Activated T-helper 1 cell treated with anti-CD3 and anti-CD28 coated beads, Interleukin-12 subunit alpha, Interleukin-12 subunit beta, Interleukin-2, Interleukin-4 antibody, amounts not matched to agents 30 ng/mL and 10 ng/mL and 1 ng/mL, durations not matched to agents 14 hours and 24 hours and 36 hours (primary cell): ENCODE measurements at places on chromosomes 4 and X. TPM values are rescaled to one million over a fixed set of nuclear protein-coding genes. Genes with fewer than 3 reads are reported as not detected.

Gene COX18
- 19.9 and 22.2 TPM in 2 replicates for total RNA-seq

Gene RAI2
- total RNA-seq = 0.10 and 0.17 TPM in 2 replicates

Gene GRIA3
- not detected in 2 replicates for total RNA-seq

Gene POLR2B
- 145 TPM in 2 replicates for total RNA-seq

Gene GPR34
- total RNA-seq = 0.66 and 1.2 TPM in 2 replicates

Gene FIP1L1
- total RNA-seq = 118 and 123 TPM in 2 replicates

Gene PLAC1
- not detected in 2 replicates for total RNA-seq

Gene PROM1
- not detected in 2 replicates for total RNA-seq

Gene CDX4
- not detected in 2 replicates for total RNA-seq

Gene SMR3A
- not detected in 2 replicates for total RNA-seq

Gene CACNA1F
- total RNA-seq = 0.05 and 0.13 TPM in 2 replicates

Gene NPY2R
- total RNA-seq = not detected in 2 replicates

Gene TCEAL6
- not detected in 2 replicates for total RNA-seq

Gene IGFBP7
- total RNA-seq = not detected in 2 replicates

Gene PCDH10
- total RNA-seq = not detected in 2 replicates

Gene RHOH
- total RNA-seq = 105 and 111 TPM in 2 replicates

Gene NEXMIF
- total RNA-seq = 0.27 and 0.36 TPM in 2 replicates

Gene TIGD4
- 0.24 and 0.57 TPM in 2 replicates for total RNA-seq

Gene PRR32
- not detected in 2 replicates for total RNA-seq

Gene INTS6L
- total RNA-seq = 38.3 and 38.7 TPM in 2 replicates

Gene COL25A1
- total RNA-seq = not detected in 2 replicates

Gene GCNA
- total RNA-seq = 4.3 and 4.8 TPM in 2 replicates

Gene EVC
- total RNA-seq = 1.5 and 1.9 TPM in 2 replicates

Gene TMSB15A
- total RNA-seq = not detected in 2 replicates

Gene NAT8L
- 7.4 and 8.0 TPM in 2 replicates for total RNA-seq

Gene UGT2B15
- not detected in 2 replicates for total RNA-seq

Gene TMEM35A
- total RNA-seq = not detected in 2 replicates

Gene FAM184B
- total RNA-seq = not detected in 2 replicates

Gene SLC16A2
- 0.08 and 0.20 TPM in 2 replicates for total RNA-seq

Gene CFP
- 2.3 and 4.9 TPM in 2 replicates for total RNA-seq

Gene TMEM31
- not detected in 2 replicates for total RNA-seq

Gene ENPEP
- 0.03 and 0.37 TPM in 2 replicates for total RNA-seq

Gene RAB39B
- total RNA-seq = 11.4 and 12.5 TPM in 2 replicates

Gene HTN3
- total RNA-seq = not detected in 2 replicates

Gene DUX4
- not detected in 2 replicates for total RNA-seq

Gene SPANXN4
- total RNA-seq = not detected in 2 replicates

Gene HTRA3
- not detected in 2 replicates for total RNA-seq

Gene GAGE13
- total RNA-seq = not detected in 2 replicates

Gene OTUD6A
- total RNA-seq = not detected in 2 replicates

Gene KLHL13
- 0.20 TPM in 1 of 2 replicates, not detected in the other for total RNA-seq

Gene F11
- not detected in 2 replicates for total RNA-seq

Gene EMD
- total RNA-seq = 83.3 and 85.5 TPM in 2 replicates

Gene SLIT2
- total RNA-seq = 0.07 and 0.13 TPM in 2 replicates

Gene CCNB3
- 0.64 and 0.80 TPM in 2 replicates for total RNA-seq

Gene GATA1
- total RNA-seq = not detected in 2 replicates
